ENCODE measurements at places on chromosomes 5 and 9.

- DNase-seq, result no peak
Measured at GRCh38 chr5:84381502-84382362, 2.9 kb downstream of the EDIL3 start.

DNA sequence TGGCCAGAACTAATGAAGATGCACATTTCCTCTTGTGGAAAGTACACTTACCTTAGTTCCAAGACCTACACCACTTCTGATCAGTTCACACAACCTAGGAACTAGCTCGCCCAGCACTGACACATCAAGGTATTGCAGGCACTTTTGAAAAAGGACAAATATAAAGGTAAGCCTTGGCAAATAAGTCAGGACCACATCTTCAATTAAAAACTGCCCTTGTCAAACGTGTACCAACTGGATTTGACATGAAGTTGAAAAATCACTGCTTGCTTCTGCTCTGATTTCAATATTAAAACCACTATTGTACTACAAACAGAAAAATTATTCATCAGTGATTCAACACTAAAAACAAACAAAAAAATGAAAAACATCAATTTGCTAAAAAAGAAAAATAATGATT, 45.0 kb upstream of the OR2K2 start:
- no peak for DNase-seq

DNA sequence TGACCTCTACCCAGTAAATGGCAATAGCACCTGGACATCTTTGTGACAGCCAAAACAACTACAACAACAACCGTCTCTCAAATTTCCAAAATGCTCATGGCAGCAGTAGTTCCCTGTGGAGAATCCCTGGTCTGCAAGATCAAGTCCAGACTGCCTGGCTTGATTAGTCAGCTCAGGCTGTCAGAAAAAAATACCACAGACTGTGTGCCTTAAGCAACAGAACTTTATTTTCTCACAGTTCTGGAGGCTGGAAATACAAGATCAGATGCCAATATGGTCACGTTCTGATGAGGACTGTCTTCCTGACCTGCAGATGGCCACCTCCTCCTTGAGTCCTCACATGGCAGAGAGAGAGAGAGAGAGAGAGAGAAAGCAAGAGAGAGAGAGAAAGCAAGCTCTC, 52.3 kb upstream of the MOCS2 start:
- no peak for DNase-seq

DNA sequence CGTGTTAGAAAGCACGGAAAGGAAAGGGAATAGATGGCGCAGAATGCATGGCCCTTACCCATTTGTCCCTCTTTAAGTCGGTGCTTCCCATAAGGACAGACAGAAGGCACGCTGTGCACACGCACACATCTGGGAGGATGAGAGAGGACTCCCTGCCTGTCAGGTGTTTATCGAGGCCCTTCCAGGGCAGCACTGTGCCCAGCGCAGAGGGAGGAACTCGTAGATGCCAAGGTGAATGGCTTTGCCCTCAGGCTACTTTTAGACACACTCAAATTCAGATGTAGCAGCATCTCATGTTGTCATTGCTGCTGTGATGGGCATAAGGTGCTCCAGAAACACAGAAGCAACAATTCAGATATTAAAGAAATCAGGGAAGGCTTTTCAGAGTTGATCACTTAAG, 70.2 kb upstream of the CTSL start:
- no peak for DNase-seq

DNA sequence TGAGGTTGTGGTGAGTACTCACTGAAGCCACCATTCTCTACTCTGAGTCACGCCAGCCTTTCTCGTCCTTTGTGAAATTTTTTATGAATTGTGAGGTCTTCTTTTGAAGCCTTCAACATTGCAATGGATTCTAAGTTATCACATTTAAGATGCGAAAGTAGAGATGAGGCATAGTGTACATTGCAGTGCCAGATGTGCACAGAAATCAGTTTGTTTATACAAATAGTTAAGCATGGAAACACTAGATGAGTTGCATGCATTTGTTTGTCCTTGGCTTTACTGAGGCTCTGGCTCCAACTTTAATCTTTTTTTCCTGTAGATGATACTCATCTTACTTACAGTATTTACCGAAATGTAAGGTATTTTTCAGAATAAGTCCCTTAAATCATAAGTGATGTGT, 453.7 kb upstream of the RIOK2 start:
- DNase-seq, result no peak

- DNase-seq, result no peak
Measured at GRCh38 chr9:93958121-93958818, 3.1 kb upstream of the BARX1 start.

DNA sequence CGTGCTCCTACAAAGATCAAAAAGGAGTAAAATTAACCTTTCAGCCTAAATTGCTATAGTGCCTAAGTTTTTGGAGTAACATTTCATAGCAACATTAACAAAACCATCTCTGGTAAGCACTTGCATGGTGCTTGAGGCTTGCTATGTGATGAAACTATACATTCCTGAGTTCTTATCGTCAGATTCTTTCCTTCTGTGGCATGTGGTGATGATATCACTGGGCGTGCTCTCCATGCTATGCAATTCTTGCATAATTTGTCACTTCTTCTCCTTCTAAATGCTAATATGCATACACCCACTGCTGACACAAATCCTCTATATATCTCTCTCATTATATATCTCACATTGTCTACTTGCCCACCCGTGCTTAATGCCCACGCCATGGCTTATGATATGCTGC, 2019.9 kb downstream of the MAT2B start:
- no peak for DNase-seq

DNA sequence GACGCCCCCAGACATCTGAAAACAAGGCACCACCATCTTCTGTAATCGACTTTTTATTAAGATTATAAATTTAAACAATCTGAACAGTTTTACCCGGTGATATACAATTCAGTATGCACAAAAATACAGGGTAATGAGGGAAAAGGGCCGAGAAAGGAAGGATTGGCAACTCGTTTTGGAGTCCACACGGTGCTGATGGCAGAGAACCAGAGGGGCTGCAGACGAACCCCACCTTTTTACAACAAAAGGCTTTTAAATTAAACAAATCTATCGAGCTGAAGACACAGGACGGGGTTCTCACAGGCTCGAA, 2.6 kb downstream of the IER5L start:
- DNase-seq, result no peak

DNA sequence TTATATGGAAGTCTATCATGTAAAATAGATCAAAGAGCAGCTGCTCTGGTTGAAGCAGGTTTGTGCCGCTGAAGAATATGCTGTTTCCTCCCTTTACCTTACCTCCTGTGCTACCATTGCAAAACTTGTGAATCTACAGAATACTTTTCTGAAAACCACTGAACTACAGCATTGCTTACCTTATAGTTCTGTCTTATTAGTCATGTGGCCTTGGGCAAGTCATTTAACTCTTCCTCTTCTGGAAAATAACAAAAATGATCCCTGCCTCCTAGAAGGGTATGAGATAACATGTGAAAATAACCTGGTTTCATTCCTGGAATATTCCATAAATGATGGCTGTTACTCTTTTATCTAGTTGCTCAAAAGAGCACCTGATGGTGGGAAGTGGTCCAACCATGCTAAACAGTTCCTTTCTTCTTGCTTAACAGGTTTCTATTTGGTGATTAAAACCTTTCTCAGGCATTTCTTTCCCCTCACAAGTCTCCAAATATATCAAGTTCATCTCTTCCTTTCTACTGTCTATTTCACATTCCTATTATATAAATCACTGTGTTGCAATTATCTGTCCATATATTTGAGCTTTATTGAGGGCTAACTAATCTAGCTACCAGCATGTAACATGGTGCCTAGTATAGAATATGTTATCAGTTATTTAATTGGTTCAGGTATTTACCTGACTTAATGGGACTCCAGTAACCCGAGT, 15.0 kb downstream of the TRIM32 start:
- no peak for DNase-seq

DNA sequence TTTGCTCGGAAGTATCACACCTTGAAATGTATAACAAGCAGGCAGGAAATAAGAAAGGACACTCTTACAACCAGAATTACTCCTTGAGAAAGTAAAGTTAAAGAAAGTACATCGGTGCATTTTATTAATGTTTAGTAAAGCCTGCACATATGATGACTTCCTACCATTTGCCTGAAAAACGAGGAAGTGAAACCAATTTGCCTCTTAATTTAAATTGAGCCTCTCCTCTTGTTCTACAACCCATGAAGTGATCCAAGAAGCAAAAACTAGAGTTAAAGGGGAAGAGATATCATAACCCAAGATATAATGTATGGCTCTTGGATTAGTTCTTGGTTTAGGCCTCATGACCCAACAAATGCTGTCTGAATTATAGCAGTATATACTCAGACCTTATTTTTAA, 95.6 kb downstream of the GNAQ start:
- DNase-seq, result no peak

DNA sequence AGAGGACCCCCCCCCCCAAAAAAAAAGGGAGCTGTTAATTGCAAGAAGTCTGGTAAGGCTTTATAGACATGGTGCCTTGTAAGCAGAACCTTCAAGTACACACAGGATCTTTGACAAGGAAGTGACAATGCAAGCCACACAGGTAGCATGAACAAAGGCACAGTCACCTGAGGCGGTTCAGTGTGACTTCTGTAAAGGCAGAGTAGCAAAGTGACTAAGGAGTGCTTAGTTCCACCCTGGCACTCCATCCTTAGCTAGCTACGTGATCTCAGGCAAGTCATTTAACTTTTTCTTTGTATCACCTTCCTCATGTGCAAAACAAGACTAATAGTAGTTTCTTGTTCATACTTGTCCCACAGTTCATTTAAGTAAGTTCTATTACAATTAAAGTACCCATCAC, 282.0 kb downstream of the PRELID2 start:
- no peak for DNase-seq

DNA sequence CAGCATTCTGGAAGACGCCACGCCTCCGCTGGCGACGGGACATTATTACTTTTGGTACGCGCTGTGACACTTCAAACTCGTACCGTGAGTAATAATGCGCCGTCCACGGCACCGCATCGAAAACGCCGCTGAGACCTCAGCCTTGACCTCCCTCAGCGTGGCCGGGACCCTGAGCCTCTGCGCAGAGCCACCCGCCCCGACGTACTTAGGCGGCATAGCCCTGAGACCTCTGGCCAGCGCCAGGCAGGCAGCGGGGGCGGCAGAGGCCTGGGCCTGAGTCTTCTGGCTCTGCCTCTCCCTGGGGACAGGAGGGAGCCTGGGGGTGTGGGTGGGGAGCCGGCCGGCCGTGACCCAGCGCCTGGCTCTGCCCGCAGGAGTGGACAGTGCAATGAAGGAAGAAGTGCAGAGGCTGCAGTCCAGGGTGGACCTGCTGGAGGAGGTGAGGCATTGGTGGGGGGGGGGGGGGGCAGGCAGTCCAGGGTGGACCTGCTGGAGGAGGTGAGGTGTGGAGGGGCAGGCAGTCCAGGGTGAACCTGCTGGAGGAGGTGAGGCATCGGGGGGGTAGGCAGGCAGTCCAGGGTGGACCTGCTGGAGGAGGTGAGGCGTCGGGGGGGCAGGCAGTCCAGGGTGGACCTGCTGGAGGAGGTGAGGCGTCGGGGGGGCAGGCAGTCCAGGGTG, 8.0 kb downstream of the EGFL7 start:
- no peak for DNase-seq

- no peak for DNase-seq
Measured at GRCh38 chr9:14097215-14097614, 216.7 kb downstream of the NFIB start.
